ENCODE measurements at places on chromosomes 12 and 14.

DNA sequence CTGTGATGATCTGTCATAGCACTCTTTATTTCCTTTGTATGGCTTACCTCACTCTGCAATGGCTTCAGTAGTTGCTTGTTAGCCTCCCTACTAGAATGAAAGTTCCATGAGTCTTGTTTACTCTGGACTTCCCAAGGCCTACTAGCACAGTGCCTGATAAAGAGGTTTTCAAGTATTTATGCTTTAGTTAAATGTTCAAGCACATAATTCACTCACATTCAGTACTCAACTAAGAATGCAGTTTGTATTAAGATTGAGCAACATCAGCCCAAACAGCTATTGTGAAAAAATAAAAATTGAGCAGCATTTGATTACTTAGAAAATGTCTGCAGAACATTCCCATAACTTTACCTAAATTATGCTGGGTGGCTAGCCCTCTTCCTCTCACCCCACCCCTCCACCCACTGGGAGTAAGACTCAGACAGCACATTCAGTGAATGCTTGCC lies 158.9 kb upstream of the AMIGO2 start:
- no peaks in the 10 kb centered on the region for H3K4me1 ChIP-seq
- DNase-seq = no peak
- no peak overlapping the region for H3K27ac ChIP-seq
- H3K27me3 ChIP-seq = no peaks in the 10 kb centered on the region
- no peak overlapping the region for H3K4me3 ChIP-seq
- H3K36me3 ChIP-seq = no peaks in the 10 kb centered on the region

- H3K27me3 ChIP-seq = no peaks in the 10 kb centered on the region
- no peak overlapping the region for H3K27ac ChIP-seq
- no peak for DNase-seq
- no peaks in the 10 kb centered on the region for H3K36me3 ChIP-seq
- H3K4me1 ChIP-seq = no peaks in the 10 kb centered on the region
These were observed 27.5 kb downstream of the ADGRD1 start for GRCh38 chr12:130981074-130981742.

DNA sequence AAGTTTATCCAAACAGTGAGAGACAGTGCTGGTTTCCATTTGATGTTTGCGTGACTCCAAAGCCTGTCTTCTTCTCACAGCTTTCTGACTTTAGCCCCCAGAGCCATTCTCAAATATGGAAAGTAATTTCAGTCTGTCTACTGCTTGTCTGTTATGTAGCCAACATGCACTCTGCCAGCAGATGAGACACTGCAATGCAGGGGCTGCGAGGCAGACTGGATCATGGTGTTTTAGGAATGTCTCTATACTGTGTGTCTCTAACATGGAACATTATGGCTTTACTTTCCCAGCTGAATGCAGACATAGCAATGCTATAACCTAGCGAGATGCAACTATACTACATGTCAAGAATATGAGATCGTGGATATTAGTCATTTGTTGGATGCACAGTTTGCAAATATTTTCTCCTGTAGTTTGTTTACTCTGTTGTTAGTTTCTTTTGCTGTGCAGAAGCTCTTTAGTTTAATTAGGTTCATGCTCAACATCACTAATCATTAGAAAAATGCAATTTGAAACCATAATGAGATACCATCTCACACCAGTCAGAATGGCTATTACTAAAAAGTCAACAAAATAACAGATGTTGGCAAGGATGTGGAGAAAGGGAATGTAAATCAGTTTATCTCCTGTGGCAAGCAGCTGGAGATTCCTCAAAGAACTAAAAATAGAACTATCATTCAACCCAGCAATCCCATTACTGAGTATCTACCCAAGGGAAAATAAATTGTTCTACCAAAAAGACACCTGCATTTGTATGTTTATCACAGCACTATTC lies 235.8 kb upstream of the TMTC1 start:
- no peaks in the 10 kb centered on the region for H3K4me1 ChIP-seq
- no peaks in the 10 kb centered on the region for H3K36me3 ChIP-seq
- no peak overlapping the region for H3K27ac ChIP-seq
- no peak for DNase-seq
- no peaks in the 10 kb centered on the region for H3K27me3 ChIP-seq
- H3K4me3 ChIP-seq = no peak overlapping the region

GRCh38 chr14:78985668-78986381 lies 815.7 kb downstream of the NRXN3 start:
- DNase-seq = no peak
- H3K36me3 ChIP-seq = no peaks in the 10 kb centered on the region
- H3K27ac ChIP-seq = no peak overlapping the region
- H3K27me3 ChIP-seq = no peaks in the 10 kb centered on the region

DNA sequence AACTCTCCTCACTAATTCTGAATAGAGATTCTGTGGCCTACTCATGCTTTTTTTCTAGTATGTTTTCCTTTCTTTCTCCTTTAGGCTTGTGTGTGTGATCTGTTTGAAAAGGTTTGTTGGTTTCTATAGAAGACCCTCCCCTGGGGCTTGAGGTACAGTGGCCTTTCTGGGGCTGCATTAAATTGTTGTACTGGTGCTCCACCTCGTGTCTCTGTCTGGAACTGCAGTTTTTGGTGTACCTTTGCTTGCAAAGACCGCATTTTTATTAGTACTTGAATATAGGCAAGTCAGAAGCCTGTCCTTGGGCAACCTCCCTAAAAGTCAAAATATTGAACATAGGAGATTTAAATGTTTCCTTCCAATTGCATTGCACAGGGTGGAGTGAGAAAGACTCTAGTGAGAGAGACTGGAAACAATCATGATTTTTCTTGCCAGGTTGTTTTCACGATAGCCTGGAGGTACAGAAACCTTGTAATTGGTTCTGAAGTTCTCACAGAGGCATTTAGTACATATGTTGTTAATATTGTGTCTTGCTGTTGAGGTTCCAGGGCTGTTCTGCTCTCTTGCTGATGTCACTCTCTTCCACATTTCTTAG lies 39.0 kb downstream of the SLCO1B1 start:
- H3K4me1 ChIP-seq = no peaks in the 10 kb centered on the region
- no peak overlapping the region for H3K27ac ChIP-seq
- DNase-seq = no peak
- no peaks in the 10 kb centered on the region for H3K27me3 ChIP-seq
- H3K4me3 ChIP-seq = no peak overlapping the region
- no peaks in the 10 kb centered on the region for H3K36me3 ChIP-seq

DNA sequence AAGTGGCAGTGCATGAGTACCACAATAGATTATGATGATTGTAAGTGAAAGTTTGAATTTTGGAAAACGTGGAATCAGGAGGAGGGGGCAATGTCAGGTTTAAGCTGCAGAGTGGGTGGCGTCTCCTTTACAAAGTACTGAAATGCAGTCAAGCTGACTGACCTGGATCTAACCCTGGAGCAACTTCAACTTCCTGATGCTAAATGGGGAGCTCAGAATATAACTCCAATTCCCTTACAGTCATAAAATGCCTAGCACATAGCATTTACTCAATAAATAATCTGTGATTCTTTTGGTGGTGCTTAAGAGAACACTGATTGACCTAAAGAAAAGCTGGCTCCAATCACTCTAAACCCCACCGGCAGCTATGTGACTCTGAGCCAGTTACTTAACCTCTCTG lies 38.5 kb downstream of the CCDC60 start:
- DNase-seq = no peak
- H3K27ac ChIP-seq = no peak overlapping the region
- H3K36me3 ChIP-seq = no peaks in the 10 kb centered on the region
- H3K27me3 ChIP-seq = no peaks in the 10 kb centered on the region

DNA sequence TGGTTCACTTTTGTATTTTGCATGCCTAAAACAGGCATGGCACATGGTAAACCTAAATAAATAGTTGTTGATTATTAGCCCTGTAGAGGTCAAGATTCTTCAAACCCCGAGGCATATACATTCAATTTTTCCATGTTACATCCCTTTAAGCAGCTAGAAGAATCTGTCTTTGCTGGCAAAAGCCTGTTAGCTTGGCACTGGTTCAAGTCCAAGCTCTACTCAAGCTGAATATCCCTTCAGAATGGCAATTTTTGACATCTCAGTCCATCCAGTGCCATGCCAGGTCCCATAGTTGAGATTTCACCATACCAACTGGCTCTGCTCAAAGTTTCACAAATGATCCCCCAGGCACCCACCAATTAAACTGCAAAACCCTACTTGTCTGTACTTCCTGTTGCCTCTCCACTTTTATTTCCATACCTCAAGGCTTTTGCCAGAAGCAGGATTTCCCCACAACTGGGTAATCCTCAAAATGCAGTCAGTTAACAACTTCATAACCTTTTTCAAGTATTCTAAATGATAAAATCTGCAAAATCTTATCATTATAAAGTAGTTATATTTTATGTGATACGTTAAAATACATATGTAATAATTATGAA lies 9.0 kb upstream of the DCN start:
- DNase-seq = no peak
- H3K27ac ChIP-seq = no peak overlapping the region
- H3K4me3 ChIP-seq = no peak overlapping the region
- H3K27me3 ChIP-seq = no peaks in the 10 kb centered on the region
- no peaks in the 10 kb centered on the region for H3K36me3 ChIP-seq

- DNase-seq = no peak
- no peaks in the 10 kb centered on the region for H3K4me1 ChIP-seq
- H3K36me3 ChIP-seq = no peaks in the 10 kb centered on the region
- no peak overlapping the region for H3K4me3 ChIP-seq
These were observed 162.4 kb upstream of the FSCB start for GRCh38 chr14:44669496-44669895.

DNA sequence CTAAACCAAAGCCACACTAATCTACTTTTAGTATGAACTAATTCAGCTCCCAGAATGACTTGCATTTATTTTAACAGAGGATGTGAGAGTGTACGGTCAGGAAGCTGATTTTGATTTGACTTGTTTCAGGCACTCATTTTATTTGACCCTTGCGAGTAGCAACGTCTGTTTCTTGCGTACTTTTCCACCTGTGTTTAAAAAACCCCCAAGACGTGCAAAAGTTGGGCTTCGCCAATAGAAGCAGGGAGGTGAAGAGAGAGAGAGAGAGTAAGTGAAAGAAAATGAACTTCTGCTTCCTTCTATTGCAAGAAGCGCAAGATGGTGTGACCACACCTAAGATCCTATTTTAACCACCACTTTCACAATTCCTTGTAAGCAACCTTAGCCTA lies 6.7 kb upstream of the SLC15A4 start:
- DNase-seq = no peak
- no peak overlapping the region for H3K4me3 ChIP-seq
- no peaks in the 10 kb centered on the region for H3K36me3 ChIP-seq

DNA sequence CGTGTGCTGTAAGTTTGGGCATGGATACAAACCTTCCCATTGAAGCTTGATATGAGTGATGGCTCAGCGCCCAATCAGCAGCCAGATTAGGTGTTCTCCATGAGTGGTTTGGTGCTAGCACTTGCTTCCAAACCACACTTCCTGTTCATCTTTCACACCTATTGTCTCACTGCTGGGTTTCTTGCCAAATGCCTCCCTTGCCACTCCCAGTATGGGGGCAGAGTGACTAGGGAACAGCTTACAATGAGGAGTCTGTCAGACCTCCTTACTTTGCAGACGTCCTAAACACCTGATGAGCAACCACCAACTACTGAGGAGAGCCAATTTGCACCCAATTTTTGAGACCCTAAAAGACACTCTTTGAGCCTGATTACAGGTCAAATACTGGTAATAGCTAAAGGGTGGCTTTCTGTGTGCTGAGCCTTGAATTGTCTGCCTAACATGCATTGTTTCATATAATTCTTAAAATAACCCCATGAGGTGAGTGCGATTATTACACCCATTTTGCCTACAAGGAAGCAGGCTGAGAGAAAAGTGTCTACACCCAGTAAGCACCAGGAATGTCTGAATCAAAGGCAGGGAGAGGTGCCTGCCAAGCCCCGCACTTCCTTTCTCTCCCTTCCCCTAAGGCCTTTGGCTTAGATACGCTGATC lies 48.4 kb upstream of the FOS start:
- no peak overlapping the region for H3K27ac ChIP-seq
- no peaks in the 10 kb centered on the region for H3K27me3 ChIP-seq
- no peaks in the 10 kb centered on the region for H3K4me1 ChIP-seq
- no peak for DNase-seq

- peaks cover 2% of the 10 kb centered on the region for H3K4me1 ChIP-seq
- H3K27me3 ChIP-seq = no peaks in the 10 kb centered on the region
- no peak overlapping the region for H3K4me3 ChIP-seq
- H3K36me3 ChIP-seq = no peaks in the 10 kb centered on the region
- H3K27ac ChIP-seq = no peak overlapping the region
- DNase-seq = no peak
These were observed 25.5 kb downstream of the ADIPOR2 start for GRCh38 chr12:1716215-1716862.

- no peak overlapping the region for H3K4me3 ChIP-seq
- no peaks in the 10 kb centered on the region for H3K4me1 ChIP-seq
- H3K27me3 ChIP-seq = no peaks in the 10 kb centered on the region
- no peak overlapping the region for H3K27ac ChIP-seq
- no peak for DNase-seq
These were observed 396.1 kb downstream of the TMTC2 start for GRCh38 chr12:83082690-83083276.
